ENCODE measurements at places on chromosomes 11 and 22.

- no peak for DNase-seq
These were observed 35.2 kb upstream of the TRIM29 start for GRCh38 chr11:120173019-120173705.

GRCh38 chr11:134272381-134273316 is 3.5 kb upstream of the GLB1L3 start:
- DNase-seq: no peak

GRCh38 chr22:28310299-28310698 is 369.3 kb downstream of the TTC28 start:
- no peak for DNase-seq

DNA sequence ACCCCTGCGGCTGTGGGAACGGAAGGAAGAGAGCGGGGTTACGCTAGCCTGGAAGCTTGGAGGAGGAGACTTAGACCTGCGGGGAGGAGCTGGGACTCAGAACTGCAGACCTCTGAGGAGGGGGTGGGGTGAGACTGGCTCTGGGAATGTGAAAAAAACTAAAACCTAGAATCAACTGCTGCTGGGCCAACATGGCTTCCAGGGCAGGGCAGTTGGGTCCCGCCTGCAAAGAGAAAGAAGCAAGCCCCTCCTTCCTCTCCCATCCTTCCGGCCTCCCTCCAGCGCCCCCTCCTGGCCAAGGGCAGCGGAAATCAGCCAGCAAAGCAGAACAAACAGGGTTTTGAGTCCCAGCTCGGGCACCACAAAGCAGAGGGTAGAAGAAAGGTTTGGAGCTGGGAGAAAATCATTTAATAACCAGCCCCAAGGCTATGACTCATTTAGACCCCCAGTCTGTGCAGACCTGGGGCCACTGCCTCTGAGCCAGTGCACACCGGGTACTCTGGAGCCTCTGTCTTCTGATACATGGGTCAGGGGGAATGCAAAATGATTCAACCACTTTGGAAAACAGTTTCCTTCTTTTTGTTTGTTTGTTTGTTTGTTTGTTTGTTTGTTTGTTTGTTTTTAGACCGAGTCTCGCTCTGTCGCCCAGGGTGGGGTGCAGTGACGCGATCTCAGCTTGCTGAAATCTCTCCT is 7.3 kb upstream of the NCF4 start:
- DNase-seq: no peak

- no peak for DNase-seq
These were observed 6.8 kb downstream of the INS start for GRCh38 chr11:2154195-2154585.

DNA sequence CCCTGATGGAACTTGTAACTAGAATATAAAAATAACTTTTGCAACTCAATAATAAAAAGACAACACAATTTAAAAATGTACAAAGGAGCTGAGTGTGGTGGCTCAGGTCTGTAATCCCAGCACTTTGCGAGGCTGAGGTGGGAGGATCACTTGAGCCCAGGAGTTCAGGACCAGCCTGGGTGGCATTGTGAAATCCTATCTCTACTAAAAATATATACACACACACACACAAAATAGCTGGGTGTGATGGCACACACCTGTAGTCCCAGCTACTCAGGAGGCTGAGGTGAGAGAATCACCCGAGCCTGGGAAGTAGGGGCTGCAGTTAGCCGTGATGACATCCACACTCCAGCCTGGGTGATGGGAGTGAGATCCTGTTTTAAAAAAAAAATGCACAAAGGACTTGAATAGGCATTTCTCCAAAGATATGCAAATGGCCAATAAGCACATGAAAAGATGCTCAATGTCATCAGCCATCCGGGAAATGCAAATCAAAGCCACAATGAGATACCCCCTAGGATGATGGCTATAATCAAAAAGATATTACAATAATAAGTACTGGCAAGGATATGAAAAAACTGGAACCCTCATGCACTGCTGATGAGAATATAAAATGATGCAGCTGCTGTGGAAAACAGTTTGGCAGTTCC is 59.8 kb upstream of the SEPTIN5 start:
- no peak for DNase-seq

DNA sequence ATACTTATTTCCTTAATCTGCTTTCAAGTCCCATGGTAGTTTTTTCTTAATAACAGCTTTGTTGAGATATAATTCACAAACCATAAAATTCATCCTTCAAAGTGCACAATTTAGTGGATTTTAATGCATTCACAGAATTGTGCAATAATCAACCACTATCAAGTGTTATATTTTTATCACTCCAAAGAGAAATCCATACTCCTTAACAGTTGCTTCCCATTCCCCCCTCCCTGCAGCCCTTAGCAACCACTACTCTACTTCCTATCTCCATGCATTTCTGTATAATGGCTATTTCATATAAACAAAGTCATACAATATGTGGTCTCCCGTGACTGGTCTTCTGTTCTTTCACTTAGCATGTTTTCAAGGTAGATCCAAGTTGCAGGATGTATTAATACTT is 18.8 kb upstream of the NUP50 start:
- no peak for DNase-seq

DNA sequence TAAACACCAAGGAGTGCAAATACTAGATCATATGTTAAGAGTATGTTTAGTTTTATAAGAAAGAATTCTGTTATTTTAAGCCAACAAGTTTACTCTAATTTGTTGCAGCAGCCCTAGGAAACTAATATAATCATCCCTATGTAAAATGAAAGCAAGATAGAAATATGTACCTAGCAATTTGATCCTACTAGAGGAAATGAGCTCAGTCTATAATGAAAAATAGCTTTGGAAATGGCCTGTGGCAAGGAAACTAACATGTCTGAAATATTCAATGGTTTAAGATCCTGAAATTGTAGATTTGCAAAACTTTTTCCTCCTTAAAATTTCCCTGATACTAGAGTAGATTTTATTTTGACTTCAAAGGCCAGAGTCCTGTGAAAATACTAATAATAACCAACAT is 112.7 kb upstream of the SLC5A12 start:
- DNase-seq: no peak

DNA sequence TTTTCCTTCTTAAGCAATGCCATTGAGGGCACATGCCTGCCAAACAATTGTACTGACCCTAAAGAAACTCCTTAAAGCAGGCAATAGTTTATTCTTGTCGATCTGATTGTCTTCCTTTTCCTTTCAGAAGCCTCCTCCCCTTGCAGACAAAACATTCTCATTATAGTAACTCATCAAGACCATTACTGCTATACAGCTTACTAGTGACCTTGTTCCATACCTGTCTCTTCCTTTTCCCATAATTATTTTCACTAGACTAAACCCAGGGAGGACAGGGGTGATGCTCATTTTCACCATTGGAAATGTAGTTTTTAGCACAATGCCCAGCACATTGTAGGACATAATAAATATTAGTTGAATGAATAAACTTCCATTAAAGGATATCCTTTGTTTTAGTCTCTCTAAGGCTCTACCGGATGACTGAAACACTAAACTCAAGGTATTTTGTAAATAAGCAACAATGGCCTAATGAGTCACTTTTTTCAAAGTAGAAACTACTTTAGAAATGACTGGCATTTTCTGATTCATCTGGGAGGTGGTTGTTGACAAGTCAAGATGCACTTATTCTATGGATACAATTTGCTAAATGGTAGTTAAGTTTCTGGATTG is 9.3 kb upstream of the MSANTD4 start:
- DNase-seq: no peak

GRCh38 chr11:91790346-91791170 is 434.1 kb upstream of the FAT3 start:
- DNase-seq: no peak

DNA sequence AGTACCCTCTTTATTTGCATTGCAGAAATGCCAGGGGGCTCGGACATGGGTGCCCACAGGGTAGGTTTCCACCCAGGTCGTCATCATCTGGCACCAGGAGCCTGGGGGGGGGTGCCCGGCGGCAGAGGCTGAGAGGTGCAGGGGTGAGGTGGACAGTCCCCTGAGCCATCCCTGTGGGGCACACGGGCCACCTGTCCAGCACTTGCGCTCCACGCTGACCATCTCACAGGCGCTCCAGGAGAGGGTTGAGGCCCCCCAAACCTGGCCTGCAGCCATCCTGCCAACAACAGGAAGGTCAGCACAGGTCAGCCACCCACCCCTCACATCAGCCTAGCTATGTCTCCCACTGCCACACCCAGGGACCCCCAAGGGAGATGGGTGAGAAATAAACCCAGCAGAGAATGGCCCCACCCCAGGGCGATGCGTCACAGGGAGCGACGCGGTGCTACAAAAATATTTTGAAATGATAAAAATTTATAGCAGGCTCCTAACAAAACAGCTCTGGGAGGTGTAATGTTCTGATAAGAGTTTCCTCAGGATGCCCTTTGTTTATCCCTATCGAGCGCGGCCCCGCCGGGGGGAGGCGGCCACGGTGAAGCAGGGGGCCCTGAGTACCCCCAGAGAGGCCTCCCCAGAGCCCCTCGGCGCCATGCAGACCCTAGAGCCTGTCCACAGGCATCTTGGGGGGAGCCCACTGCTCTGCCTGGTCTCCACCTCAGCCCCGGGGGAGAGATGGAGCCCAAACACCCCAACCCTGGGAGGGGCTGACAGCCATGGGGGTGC is 21.0 kb upstream of the GNB1L start:
- no peak for DNase-seq

DNA sequence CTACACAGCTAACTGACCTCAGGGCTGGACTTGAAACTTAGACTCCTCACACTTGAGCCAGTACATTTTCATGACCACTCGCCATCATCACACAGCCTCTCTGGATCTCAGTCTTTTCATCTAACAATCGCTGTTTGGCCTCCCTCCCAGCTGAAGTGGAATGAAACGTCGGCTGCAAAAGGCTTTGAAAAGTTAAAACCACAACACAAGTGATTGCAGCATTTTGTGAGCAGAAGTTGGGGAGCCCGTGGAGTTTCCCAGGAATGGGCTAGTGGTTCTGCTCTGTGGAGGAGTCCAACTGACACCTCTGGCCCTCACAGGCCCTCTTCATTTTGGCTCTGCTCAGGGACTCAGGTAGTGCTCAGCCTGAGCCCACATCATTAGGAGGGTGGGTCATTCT is 35.9 kb upstream of the TRIM29 start:
- DNase-seq: no peak

Data from kidney epithelial cell (primary cell).